Umbilical cord (tissue), 2 donors: ENCODE measurements at places on chromosomes 16 and 17.

GRCh38 chr16:85309656-85310587 is 197.7 kb upstream of the CIBAR2 start:
- no peak for DNase-seq

GRCh38 chr16:29303520-29303919 is 103.0 kb downstream of the NPIPB11 start:
- DNase-seq, result no peak

GRCh38 chr16:65038100-65038499 is 83.8 kb downstream of the CDH11 start:
- DNase-seq, result peak; percentile 84

- no peak for DNase-seq
These were observed 22.4 kb upstream of the ITGAX start for GRCh38 chr16:31332544-31332943.

GRCh38 chr17:17819561-17819995 is 17.2 kb downstream of the SREBF1 start:
- DNase-seq, result no peak

GRCh38 chr16:86955136-86955855 is 361.9 kb downstream of the C16orf95 start:
- DNase-seq, result no peak

GRCh38 chr16:71367241-71367976 is 8.9 kb downstream of the CALB2 start:
- no peak for DNase-seq

DNA sequence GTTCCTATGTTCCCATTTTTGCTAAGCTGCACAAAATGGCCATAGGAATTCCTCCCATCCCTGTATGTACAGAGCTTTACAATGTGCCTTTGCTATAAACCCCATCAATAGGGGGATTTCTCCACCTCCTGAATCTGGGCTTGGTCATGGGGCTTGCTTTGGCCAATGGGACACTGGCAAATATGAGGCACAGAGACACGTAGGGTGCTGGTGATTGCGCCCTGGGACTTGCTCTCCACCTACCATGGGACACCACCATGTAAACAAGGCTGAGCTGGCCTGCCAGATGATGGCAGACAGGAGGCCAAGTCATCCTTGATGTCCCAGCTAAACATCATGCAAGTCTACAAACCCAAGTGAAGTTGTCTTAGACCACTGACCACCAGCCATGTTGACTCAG is 15.3 kb upstream of the ALDH3A1 start:
- no peak for DNase-seq
